ENCODE measurements at places on chromosomes 16 and 17.

- DNase-seq = no peak
Measured at GRCh38 chr17:49699966-49700575, 7.7 kb downstream of the SLC35B1 start.

GRCh38 chr16:57614536-57614935 is 13.9 kb upstream of the ADGRG1 start:
- DNase-seq = no peak

GRCh38 chr17:79027925-79028491 is 4.0 kb downstream of the C1QTNF1 start:
- no peak for DNase-seq

- no peak for DNase-seq
Measured at GRCh38 chr17:74307984-74308773, 17.8 kb upstream of the KIF19 start.

DNA sequence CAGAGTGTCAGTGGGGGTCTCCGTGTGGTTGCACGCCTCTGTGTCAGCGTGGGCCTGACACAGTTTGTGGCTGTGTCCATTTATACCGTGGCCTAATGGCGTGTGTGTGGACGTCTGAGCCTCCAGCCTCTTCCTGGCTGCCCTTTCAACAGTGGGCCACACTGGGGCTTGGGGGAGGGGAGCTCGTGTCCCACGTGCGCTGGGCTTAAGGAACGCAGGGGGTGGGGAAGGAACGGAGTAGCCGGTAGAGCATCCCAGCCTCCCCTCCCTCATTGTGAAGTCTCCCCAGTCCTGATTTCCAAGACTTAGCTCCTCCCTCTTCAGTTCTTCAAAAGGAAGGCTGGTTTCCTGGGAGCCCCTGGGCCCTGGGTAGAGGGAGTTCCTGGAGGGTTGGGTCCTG is 9.5 kb upstream of the HES7 start:
- DNase-seq = no peak

DNA sequence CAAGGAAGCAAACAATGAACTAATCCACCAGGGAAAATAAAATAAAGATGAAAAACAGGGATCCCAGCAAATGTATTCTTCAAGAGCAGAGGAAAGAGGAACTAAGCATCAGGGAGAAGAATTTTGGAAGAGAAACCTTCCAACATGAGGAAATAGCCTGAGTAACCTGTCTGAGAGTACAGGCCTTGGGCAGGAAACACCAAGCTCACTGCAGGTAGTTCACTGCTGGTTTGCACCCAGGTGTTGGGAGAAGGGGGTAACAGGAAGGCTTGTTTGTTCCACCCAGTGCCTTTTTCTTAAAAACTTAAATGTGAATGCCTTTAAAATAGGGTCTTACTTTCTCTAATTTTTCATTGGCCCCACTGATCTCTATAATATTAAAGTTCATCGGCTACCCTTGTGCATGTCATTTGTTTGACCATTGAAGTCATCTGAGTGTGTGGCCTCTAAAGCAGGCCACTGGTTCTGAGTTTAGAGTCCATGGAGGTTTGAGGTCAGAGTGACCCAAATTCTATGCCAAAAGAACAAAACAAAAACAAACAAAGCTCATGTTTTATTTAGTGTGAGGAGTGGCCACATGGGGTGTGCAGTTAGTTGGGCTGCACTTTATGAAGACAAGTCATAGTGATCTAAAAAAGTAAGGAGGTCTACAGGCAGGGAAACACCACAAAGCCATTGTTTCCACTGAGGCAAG is 62.9 kb upstream of the COX10 start:
- no peak for DNase-seq

- no peak for DNase-seq
Measured at GRCh38 chr16:69860233-69861231, 90.6 kb upstream of the CLEC18A start.

GRCh38 chr17:66379996-66380395 is 77.6 kb downstream of the PRKCA start:
- no peak for DNase-seq

GRCh38 chr17:4599505-4600281 is 15.4 kb downstream of the SMTNL2 start:
- no peak for DNase-seq

DNA sequence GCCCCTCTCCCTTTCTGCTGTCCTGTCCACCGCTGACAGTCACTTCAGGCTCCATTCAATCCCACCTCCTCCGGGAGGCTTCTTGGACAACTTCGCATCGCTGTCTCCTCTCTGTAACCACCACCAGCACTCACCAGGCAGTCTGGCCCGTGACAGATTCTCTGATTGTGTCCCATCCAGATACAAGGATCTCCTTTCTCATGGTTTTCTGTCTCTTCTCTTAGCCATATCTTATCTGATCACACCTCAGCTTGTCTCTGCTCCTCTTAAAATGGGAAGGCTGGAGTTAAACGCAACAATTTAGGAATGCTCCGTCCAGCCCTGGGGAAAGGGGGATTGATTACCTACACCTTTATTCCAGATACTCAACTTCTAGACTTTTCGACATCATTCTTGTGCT is 56.9 kb upstream of the ARHGAP44 start:
- DNase-seq = no peak

GRCh38 chr17:67606896-67607604 is 110.7 kb upstream of the NOL11 start:
- no peak for DNase-seq

- DNase-seq = no peak
Measured at GRCh38 chr16:62638964-62639870, 603.0 kb upstream of the CDH8 start.

DNA sequence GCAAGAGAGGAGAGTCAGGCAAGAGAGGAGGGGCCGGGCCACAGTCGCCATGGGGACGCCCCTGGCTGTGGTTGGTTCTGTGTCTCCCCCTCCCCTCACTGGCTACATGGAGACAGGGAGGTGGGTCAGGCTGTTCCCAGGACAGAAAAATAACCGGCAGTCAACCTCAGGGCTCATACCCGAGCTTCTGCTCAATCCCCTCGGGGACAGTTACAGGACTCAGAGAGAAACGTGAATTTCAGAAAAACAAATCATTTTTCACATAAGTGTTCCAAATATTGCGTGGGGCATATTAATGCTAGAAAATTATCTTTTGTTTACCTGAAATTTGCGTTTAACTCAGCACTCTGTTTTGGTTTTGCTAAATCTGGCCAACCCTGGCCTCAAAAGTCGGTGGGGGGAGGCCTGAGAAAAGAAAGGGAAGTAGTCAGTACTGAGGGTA is 22.2 kb upstream of the CPSF4L start:
- DNase-seq = no peak

DNA sequence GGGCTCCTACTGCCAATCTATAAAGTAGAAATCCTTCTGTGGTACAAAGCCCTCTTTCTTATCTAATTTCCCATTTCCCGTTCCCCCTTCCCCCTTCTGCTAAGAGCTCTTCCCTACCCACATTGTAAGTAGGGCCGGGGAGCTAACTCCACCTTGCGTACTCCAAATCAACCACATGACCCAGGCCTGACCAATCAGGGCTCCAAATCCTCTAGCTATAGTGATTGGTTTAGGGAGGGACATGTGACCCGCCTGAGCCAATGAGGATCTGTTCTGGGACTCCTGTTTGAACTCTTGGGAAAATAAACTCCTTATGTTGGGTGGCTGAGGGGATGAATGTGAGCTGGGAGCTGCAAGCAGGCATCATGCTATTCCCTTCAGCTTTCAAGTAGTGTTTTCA is 40.9 kb upstream of the MEOX1 start:
- no peak for DNase-seq

DNA sequence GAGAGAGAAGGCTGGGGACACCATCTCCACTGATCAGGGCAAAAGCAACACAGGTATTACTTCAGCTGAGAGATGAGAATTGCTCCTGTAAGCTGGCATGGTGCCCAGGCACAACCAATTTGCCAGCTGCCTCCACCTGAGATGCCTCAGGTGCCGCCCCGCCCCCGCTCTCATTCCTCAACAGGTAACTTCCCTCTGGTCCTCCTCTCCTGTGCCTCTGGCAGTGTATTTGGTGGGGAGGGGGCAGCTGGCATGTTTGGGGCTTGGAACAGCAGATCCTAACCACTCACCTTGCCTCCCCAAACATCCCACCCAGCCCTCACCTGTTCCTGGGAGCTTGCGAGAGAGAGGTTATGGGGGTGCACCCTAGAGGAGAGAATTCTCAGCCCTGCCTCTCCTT is 2.9 kb upstream of the SRCIN1 start:
- no peak for DNase-seq

DNA sequence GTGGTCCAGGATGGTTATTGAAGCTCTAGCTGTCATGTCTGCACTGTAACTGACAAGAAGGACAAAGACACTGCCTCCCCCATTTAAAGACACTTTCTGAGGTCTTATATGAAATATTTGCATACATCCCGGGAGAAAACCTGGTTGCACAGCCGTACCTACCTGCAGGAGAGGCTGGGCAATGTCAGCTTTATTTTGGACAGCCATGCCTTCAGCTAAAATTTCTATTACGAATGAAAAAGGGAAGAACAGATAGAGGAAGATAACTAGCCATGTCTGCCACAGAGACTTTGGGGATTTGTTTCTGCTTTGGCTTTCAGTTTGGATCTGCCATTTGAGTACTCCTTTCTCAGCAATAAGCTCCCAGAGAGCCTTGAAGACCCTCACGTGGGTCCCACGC is 19.0 kb downstream of the SLC7A6 start:
- no peak for DNase-seq

- no peak for DNase-seq
Measured at GRCh38 chr16:27461483-27462171, 59.7 kb downstream of the IL21R start.

DNA sequence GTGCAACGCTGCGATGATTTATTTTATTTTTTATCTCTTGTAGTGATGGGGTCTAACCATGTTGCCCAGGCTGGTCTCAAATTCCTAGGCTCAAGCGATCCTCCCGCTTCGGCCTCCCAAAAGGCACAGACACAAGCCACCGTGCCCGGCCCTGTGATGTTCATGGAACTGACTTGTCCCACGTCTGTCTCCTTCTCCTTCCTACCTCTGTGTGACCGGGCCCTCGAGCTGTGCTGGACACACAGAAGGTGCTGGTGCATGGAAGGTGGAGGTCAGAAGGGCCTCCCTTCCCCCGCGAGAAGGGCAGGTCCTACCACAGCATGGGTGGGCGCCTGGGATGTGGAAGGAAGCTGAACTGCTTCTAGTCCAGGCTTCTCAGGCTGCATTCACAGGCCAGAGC is 88.0 kb downstream of the SEC14L1 start:
- DNase-seq = no peak

Data from activated CD4-positive, CD25-positive, alpha-beta regulatory T cell (primary cell).